ENCODE measurements at places on chromosomes 5 and 9.

DNA sequence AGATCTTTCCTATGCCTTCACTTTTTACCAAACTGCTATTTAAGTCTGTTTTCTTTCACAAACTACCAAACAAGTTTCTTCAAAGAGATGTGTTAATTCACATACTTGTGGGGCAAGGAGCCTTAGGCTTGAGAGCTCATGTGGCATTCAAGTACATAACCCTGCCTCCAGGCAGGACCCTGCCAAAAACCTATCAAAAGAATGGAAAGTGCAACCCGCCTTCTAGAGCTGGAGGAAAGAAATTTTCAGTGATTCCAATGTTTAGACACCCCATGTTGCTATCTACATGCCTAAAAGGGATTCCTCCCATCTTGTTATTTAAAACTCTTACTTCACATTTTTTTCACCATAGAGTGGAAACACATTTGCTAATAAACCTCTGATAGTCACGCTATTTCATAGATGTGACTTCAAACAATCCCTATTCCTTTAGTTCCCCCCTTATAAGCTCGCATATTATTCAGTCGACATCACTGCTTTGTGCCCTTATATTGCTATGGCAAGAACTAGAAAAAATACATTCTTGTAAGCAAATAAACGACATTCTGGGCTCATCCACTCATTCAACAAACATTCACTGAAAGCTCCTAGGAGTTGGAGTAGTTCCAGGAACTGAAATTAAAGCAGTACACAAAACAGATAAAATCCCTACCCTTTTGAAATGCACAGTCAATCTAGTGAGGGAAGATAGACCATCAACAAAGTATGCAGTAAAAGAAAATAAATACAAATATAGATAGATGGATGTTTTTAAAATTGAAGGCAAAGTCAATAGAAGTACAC, 518.1 kb downstream of the ELAVL2 start:
- no peak for DNase-seq

- DNase-seq: no peak
These were observed 26.2 kb upstream of the WDR41 start for GRCh38 chr5:77518304-77518703.

DNA sequence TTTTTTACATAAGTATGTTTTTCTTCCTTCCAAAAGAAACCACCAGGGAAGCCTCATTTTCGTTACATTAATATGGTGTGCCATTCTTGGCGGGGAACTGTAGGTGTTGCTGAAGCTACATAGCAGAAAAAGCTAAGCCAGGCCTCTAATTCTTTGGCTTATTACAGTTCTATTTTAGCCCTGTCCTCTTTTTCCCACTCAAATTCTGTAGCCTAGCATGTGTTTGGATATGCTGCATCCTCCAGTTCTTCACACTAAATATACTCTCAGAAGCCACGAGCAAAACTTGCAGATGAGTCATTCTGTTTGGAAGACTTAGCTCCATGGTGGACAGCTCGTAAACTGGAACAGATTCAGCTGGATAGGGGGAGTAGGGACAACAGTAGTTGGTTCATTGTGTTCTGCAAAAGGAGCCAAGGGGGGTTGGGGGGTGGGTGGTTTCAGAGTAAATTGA, 369.4 kb downstream of the TMEM161B start:
- no peak for DNase-seq

GRCh38 chr5:137751869-137752491, 2.2 kb downstream of the HNRNPA0 start:
- no peak for DNase-seq

DNA sequence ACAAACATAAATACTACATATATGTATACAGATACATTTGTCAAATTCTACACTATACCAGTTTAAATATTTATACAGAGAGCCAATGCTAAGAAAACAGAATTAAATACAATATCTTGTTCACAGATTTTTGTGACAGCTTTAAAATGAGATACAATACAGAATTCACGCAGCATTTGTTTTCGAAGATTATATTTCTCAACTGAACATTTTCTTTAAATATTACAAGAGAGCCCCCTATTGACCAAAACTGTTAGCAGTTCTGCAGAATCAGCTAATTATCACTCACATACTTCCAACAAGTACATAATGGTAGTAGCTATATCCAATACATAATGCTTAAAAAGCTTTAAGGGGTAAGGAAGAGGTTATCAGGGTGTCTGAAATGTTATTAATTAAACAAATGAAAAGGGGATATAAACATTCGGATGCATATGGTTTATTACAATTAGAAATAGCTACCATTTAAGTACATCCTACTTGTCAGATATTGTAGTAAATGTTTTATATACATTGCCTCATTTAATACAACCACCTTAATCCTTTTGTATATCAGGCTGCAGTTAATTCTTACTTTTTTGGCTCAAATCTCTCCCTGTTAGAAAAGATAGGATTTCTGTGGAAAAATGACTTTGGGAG, 31.7 kb downstream of the ZDHHC21 start:
- DNase-seq: no peak

DNA sequence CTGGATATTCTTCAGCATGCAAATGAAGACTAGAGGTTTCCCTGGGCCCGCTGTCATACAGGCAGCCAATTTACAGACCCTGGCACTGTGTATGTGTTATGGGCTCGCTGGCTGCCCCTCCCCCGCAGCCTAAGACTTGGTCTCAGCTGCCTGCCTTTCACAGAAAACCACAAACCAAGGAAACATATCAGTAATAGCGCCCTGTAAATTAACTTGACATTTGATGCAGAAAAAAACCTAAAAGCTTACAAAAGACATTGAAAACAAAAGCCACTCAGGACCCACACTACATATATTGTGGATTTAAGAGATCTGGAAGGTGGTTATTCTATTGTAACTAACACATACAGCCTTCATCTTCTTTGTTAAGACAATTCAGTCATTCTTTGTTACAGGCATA, 287.0 kb upstream of the TMEM161B start:
- DNase-seq: no peak

- no peak for DNase-seq
These were observed 302.8 kb downstream of the EFNA5 start for GRCh38 chr5:107367939-107368338.

GRCh38 chr5:158843305-158843704, 256.4 kb downstream of the EBF1 start:
- no peak for DNase-seq

DNA sequence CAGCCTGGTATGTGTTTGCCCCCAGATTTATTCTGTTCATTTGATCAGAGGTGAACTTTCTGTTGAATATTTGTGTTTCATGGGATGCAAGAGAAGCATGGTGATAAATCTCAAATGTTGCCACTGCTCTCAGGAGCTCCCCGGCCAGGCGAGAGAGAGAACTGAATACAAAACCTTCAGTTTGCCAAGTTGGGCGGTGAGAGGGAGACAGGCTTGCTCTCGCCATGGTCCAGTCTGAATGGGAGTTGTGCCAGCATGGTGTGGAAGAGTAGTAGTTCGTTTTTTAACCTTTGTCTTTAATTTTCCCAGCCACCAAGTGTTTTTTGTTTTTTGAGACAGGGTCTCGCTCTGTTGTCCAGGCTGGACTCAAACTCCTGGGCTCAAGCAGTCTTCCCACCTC, 2.7 kb downstream of the NTMT1 start:
- DNase-seq: no peak

DNA sequence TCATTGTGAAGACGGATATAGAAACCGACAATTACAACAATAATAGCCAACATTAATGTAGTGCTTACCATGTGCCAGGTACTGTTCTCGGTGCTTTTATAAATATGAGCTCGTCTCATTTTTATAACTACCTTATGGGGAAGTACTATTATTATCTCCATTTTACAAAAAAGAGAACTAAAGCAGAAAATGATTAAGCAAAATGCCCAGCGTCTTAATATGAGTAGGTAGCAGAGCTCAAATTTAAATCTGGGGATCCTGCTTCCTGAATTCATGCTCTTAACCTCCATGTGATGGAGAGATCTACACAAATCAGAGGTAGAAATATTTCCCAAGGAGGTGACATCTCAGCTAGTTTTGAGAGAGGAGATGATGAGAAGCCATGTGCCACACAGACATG, 256.9 kb downstream of the TRIM32 start:
- no peak for DNase-seq

- no peak for DNase-seq
These were observed 433.0 kb downstream of the DNAH5 start for GRCh38 chr5:13511442-13511841.

GRCh38 chr9:120713257-120714087, 798 bp downstream of the MEGF9 start:
- no peak for DNase-seq
